ENCODE measurements at places on chromosomes 1 and 21.

GRCh38 chr1:185279571-185279970 is 37.5 kb downstream of the IVNS1ABP start:
- no peak for DNase-seq

GRCh38 chr1:110196917-110197765 is 13.0 kb upstream of the KCNC4 start:
- DNase-seq = peak; percentile 65

DNA sequence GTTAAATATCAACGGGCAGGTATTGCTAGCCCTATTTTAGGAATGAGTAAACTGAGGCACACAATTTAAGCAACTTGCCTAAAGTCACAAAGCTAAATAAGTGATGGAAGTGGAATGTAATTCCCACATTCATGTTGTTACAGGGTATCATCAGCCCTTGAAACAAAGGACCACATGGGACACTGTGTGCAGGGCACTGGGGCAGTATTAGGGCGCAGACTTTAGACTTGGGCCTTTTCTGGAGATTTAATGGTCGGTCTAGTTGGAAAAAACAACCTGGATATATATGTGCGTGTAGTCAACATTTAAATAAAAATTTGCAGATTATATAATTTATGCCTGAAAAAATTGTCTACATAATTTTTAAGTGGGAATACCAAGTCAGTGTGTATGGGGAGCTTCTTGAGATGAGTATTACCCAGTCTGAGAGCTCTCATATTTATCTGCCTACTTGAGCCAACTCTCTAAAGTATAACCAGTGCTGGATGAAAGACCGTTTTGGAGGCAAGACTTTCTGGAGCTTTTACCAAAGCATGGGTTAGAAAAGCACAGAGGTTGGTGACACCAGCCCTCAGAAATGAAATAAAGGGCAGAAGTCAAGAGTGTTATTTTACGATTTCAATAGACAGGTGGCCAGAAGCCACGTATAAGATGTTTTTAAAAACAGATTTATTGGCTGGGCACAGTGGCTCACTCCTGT is 1.6 kb downstream of the KDM1A start:
- DNase-seq = no peak

DNA sequence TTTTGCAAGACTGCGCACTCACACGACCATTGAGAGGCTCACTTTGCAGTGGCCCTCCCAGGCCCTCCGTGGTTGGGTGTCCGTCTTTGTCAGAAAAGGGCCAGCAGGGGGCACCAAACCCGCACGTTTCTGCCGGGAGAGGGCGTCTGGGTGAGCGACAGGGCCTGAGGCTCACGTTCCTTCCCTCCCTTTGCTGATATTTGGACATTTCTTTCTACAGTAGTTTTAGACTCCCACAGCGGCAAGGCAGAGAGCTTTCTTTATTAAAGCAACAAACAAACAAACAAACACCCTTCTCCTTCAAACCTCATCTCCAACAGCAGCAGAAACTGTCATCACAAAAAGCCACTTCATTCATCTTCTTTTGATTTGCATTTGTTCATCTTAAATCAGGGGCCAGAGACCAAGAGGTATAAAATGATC is 79.2 kb upstream of the WDR26 start:
- DNase-seq = peak; percentile 94

- no peak for DNase-seq
Measured at GRCh38 chr1:178418284-178418955, 78.3 kb downstream of the CLEC20A start.

DNA sequence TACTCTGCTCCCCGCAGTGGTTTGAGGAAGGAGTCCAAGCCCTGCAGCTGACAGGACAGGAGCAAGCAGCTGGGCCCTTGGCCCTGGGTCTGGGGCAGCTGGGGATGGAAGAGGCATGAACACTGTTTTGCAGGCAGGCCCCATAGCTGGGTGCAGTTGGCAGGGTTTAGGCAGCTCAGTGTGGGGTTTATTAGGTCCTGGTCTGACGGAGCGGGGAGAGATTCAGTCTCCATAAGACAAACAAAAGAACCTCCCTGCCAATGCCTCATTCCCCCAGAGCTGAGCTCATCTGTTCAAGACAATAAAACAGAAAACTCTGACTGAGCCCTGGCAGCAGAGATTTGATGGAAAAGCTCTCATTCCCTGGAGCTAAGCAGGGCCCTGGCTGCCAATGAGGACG is 37.3 kb downstream of the OLFML2B start:
- DNase-seq = no peak

- DNase-seq = no peak
Measured at GRCh38 chr1:45221716-45222115, 15.3 kb upstream of the ZSWIM5 start.

GRCh38 chr21:44891631-44892031 is 18.1 kb upstream of the PTTG1IP start:
- no peak for DNase-seq

GRCh38 chr1:68285046-68285445 is 52.7 kb upstream of the WLS start:
- DNase-seq = no peak

DNA sequence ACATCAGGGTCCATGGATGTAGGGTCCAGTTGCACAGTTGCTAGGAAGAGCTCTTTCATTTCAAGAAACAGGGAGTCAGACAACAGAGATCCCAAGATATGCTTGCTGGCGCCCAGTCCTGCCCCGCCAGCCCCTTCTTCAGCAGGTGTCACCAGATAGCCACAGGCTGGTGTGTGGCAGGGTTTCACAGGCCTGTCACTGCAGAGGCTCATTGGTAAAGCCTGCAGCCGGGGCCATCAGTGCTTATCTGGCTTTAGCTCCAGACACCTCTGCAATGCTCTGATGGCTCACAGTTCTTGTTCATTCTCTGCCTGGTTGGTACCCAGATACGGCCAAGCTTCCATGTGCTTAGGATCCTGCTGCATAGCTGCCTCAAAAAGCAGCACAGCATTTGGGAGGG is 12.4 kb upstream of the ZNF124 start:
- DNase-seq = no peak

DNA sequence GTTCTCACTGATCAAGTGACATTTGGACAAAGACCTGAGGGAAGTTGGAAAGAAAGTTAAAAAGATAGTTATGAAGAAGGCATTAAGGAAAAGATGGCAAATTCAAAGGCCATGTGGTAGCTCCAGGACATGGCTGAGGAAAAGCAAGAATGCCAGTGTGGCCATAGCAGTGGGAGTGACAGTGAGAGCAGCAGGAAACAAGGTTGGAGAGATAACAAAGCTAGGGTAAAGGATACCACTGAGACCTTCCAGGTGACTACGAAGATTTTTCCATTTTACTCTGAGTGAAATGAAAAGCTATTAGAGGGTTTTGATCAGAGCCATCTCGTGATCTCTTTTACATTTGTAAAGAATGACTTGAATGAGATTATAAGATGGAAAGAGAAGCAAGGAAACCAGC is 170.6 kb downstream of the SLC44A5 start:
- DNase-seq = no peak

GRCh38 chr21:42887326-42887725 is 5.8 kb upstream of the NDUFV3 start:
- no peak for DNase-seq

DNA sequence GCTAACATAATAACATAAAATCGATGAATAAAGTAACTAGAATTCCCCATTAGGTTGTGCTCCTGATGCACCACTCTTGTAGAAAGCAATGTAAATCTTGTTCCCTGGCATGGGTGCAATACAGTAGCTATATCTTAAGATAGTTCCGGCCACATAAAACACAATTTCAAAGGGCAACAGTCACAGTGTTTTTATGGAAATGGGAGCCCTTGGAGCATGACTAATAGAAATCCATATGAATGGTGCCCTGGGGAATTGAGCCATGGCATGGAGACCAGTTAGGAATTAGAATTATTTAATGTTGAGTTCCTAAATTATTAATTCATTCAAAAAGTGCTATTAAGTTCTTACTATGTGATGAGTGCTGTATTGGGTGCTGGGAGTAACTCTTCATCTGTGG is 118.7 kb downstream of the KCNK2 start:
- DNase-seq = no peak

- no peak for DNase-seq
Measured at GRCh38 chr1:208164609-208165008, 79.6 kb downstream of the PLXNA2 start.

DNA sequence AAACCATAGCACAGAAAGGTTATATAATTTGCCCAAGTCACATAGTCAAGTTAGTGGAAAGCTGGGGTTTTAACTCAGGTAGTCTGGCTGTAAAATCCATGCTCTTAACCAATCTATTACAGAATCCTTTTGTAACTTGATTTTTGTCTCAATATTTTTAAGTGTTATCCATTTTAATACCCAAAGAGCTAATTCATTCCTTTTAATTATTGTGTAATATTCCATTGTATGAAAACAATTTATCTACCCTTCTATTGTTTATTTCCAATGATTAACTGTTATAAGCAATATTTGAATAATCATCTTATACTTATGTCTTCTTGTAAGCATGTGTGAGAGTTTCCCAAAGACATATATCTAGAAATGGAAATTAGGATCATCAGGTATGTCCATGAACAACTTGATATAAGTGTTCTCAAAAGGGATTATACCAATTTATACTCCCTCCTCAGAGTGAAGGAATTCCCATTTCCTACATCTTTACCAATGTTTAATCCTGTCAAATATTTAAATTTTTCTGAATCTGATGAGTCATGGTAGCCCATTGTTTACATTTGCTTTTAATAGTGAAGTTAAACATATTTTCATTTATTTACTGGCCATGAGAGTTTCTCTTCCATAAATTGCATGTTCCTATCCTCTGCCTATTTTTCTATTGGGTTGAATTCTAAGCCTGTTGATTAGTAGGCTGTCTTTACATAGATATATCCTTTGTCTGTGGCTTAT is 13.9 kb downstream of the TEX50 start:
- no peak for DNase-seq

DNA sequence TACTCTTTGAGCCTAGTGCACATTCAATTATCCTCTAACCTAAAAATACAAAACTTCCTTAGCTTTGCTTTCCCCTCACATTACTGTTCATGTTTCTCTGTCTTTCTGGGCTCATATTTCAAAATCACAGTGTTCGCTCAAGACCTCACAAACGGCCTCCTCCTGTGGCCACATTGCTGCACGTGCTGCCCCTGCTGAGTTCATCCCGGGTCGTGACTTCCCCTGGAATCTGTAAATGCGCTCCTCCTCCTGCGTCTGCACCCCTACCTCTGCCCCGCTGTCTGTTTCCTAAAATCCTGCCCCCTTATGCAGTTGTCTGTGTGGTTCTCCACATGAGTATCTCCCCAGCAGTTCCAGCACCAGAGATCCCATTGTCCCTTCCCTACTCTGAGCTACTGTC is 45.5 kb upstream of the RAVER2 start:
- no peak for DNase-seq

DNA sequence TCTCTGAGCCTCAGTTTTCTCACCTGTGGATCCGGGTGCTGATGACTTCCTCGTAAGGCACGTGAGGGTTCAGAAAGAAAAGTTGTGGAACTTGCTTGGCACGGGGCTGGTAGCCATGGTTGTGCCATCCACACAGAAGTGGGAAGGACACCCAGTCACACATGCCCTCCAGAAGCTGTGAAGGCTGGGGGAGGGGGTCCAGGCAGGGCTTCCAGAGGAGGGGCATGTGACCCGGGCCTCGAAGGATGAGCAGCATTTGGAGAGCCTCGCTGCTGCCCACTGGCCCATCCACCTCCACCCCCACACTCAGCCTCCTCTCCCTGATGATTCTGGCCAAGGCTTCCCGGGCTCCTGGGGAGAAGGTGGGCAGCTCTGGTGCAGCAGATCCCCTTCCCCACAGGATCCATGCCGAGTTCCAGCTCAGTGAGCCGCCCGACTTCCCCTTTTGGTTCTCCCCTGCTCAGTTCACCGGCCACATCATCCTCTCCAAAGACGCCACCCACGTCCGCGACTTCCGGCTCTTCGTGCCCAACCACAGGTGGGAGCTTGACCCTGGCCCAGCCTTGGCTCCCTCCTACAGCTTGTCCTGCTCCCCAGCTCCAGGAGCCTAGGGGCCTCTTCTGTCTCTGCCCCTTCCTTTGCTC is 9.4 kb downstream of the SELENON start:
- no peak for DNase-seq

GRCh38 chr1:75991497-75992114 is 59.4 kb upstream of the ASB17 start:
- DNase-seq = peak; percentile 88

GRCh38 chr1:188669728-188670382 is 1807.8 kb downstream of the BRINP3 start:
- no peak for DNase-seq

- DNase-seq = no peak
Measured at GRCh38 chr1:43527111-43527878, 3.4 kb upstream of the PTPRF start.

GRCh38 chr1:192488058-192488457 is 87.5 kb upstream of the RGS1 start:
- no peak for DNase-seq

DNA sequence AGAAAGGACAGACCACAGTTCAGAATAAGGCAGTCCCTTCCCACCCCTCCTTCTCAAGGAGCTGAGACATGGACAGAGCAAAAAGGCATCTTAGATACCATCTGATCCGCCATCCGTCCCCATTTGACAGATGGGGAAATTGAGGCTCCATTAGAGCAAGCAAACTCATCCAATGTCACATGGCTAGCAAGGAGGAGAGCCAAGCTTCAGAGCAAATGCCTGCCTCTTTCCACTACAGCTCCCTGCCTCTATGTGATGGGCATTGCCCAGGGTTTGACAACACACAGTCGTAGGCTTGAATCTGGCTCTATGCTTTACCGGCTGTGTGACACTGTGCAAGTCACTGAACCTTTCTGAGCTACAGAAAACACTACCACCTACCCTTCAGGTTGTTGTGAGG is 3.9 kb downstream of the SLC30A2 start:
- no peak for DNase-seq

DNA sequence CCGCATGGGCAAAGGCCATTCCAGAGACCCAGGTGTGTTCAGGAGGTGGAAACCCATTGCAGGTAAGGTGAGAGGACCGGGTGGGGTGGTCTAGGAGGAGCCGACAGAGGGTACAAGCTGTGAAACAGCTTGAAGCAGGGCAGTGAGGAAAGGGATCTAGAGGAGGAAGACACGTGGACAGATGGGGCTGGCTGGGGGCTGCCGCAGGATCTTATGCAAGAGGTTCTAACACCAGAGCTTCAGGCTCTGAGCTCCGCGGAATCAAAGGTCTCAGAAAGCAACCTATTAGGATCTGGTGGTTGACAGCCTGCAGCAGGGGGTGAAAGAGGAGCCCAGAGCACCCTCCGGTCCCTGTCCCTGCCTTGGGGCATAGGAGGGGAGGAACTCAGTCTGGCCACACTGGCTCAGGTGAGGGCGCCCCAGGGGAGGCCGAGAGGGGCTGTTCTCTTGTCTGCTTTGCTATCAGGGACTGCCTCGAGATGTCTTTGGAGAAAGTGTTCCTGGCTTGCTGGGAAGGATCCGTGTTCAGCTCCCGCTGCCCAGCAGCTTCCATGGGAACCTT is 1.9 kb downstream of the TFF1 start:
- DNase-seq = no peak

Measured in activated naive CD4-positive, alpha-beta T cell treated with anti-CD3 and anti-CD28 coated beads for 36 hours (primary cell).